ENCODE measurements at places on chromosomes 6 and 20.

DNA sequence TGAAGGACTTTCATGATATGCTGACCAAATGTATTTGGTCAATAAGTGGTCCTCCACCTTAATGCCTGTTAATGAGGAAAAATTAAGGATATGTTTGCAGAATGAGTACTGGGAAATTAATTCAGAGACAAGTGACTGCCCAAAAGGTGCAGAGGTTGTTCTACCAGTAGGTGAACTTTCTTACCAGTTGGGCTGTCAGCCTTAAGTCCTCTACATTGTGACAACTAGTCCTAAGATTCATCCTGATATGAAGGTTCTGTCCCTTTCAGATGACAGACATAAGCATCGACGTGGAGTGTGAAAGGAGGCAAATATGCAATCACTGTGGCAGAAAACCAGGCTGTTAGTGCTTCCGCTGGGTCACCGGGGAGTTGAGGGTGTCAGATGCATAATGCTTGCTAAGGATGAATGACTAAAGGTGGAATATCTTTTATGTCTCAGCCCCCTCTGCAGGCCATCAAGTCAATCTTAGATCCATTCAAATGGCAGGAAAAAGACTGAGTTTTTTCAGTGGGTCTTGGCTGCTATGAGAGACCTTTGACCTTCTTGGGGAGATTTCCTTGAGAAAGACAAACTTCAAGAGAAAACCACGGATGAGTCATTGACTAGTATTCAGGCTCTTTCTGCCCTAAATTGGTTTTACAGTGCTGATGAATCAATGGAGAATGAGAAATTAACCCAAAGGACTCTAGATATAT lies 226.0 kb downstream of the TPBG start:
- peak; percentile 86 for DNase-seq

DNA sequence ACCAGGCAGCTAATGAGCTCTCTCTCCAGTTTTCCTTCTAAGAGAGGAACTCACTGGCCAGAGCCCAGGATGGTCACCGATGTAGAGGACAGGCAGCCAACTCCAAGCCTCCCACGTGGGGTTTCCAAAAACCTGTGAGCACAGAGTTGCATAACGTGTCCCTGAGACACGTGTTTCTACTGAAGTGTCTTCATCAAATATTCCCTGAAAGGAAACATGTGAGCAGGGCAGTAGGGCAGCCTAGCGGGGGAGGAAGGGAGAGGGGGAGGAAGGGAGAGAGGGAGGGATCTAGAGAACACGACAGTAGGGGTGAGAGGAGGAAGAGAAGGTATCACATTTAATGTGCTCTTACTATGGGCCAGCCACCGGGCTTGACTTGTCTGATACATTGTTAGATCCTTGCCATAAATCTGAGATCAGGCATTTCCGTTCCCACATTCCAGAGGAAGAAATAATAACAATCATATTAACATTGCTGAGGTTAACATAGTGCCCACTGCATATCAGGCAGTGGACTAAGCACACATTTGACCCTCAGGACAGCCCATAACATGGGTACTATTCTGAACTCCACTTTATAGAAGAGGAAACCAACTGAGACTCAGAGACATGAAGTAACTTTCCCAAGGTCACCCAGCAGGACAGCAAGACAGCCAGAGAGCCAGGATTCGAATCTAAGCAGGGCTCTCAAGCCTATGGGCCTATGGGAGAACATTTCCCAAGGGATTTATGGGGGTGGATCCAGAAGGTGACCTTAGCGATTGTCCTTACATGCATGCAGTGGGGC lies 4.5 kb upstream of the SYS1 start:
- DNase-seq: peak; percentile 93

DNA sequence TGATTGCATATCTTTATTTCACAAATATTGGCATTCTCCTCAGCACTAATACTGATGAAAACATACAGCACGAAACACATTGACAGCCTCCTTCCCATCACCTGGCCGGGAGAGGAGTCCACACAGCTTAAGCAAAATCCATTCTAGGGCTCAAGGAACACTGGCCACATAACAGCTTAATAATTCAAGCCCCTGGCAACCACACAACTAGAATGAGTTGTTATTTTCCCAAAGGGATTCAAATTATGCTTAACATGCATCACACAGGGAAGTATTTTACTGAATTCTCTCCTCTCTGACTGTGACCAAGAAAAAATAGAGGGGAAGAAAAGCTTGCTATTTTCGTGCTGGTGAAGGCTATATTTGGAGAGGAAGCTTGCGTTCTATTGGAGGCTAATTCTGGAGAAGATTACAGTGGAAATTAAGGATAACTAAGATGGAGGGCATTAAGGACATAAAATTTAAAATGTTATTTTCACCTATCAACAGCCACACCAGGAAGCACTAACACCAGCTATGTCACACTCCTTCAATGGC lies 198.5 kb downstream of the ADGRG6 start:
- DNase-seq: no peak

DNA sequence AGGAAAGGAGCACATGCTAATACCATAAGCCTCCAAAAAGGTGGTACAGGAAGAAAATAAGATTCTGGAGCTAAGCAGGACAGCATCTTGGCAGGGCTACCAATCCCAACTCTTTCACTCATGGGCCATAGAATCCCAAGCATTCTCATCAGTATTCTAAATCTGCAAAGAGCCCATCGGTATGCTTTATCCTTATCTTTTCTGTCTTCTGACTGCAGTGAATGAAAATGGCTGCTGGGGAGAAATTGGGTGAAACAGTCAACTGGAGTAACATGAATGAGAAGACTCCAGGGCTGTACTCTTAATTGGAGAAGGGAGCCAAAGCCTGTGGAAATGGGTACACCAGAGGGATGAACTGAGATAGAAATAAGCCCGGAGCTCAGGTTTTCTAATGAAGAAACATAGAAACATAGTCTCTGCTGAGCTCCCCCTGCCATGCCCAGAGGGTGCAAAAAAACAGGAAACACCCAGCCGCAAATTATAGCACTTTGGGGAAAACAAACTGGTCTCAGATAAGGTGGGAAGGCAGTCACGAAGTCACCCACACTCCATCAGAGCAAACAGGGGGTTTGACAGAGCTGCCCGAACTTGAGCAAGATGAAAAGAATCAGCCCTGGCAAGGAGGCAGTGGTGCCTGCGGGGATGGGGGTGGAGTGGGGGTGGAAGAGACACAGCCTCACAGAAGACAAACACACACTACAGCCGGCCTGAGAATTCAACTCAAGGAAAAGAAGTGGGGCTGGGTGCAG lies 35.4 kb upstream of the E2F3 start:
- no peak for DNase-seq

DNA sequence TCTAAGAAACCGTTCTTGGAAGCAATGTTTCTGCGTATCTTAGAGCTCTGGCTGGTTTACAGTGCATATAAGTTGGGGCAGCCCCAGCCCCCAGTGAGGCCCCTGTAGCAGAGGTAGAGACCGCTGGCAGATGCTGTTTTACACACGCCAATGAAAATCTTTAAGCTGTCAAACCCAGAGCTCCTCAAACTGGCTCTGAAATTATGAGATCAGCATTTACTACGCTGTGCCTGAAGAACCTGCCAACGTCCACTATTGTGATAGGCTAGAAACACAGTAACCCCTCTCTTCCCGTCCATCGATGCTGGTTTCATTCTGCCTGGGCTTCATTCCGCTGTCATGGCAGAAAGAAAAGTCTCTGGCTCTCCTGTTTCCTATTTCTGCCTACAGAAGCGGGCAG lies 160.6 kb downstream of the SMOC2 start:
- DNase-seq: no peak

- no peak for DNase-seq
Observed at GRCh38 chr20:53706466-53707370, 113.1 kb upstream of the ZNF217 start.

GRCh38 chr20:50957276-50957675 lies 1.1 kb downstream of the DPM1 start:
- no peak for DNase-seq

GRCh38 chr6:111124406-111124805 lies 37.1 kb downstream of the SLC16A10 start:
- no peak for DNase-seq

- DNase-seq: no peak
Observed at GRCh38 chr20:61763740-61764400, 301.8 kb downstream of the TAF4 start.

GRCh38 chr6:166814390-166814789 lies 142.0 kb downstream of the RNASET2 start:
- no peak for DNase-seq

DNA sequence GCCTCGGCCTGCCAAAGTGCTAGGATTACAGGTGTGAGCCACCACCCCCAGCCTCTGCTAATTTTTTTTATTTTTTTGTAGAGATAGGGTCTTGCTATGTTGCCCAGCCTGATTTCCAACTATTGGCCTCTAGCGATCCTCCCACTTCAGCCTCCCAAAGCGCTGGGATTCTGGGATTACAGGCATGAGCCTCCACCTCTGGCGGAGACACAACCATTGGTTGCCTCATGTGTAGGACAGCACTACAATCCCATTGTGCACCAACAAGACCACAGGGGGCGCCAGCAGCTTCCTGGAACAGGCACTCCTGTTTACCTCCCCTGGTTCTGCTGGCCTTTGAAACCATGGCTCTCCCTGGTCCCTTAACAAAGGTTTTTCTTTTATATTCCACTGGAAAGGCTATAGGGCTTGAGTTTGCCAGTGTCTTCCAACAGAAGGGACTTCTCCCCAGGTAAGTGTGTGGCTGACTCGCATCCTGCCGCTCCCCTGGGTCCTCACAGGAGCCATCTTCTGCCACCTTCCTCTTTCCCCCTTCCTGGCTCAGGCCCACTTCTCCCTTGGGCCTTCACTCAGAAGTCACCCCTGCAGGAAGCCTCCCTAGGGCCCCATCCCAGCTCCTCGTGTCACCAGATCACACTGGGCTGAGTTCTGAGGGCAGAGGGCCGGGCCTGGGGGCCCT lies 39.2 kb upstream of the TLDC2 start:
- peak; percentile 24 for DNase-seq

- no peak for DNase-seq
Observed at GRCh38 chr20:11901127-11901526, 16.6 kb upstream of the BTBD3 start.

DNA sequence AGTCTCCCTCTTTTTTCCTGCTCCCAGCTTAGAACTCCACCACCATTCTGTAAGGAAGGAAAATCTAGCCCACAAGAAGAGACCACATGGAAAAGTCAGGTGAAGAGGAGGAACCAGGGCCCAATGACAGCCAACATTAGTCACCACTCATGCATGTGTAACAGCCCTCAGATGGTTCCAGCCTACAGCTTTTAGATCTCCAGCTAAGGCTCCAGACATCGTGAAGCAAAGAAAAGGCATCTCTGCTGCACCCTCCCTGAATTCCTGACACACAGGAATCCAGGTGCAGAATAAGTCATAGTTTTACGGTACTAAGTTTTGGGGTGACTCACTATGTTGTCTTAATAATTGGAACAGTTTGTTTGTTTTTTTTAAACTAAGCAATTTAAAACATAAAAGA lies 25.5 kb downstream of the DCDC2 start:
- DNase-seq: no peak

GRCh38 chr6:109282756-109283155 lies 99.5 kb downstream of the CD164 start:
- no peak for DNase-seq

GRCh38 chr6:142805042-142805441 lies 139.9 kb downstream of the HIVEP2 start:
- no peak for DNase-seq

DNA sequence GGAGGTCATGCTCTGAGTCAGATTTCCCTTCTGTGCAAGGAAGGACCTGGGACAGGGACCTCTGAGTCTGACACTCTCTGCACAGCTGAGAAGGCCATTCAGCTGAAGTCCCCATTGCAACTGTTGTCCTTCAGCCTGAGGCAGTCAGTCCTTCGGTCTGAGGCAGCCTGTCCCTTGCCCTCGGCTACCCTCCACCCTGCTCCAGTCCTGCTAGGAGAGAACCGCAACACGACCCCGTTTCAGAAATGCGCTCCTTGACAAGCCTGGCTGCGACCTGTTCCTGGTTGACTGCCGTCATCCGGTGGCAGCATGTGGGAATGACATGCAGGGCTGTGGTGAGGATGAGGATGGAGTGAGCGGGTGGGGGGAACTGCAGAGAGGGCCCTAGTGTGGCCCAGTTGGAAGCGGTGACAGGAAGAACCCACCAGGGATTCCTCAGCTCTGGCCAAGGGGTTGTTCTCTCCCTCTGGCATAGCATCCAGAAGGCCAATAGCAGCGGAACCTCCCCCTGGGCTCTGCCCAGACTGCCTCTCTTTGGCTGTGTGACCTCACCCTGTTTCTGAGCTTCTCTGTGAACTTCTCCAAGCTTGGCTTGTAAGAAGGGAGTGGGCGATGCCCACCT lies 40.3 kb upstream of the ANGPT4 start:
- peak; percentile 7 for DNase-seq

DNA sequence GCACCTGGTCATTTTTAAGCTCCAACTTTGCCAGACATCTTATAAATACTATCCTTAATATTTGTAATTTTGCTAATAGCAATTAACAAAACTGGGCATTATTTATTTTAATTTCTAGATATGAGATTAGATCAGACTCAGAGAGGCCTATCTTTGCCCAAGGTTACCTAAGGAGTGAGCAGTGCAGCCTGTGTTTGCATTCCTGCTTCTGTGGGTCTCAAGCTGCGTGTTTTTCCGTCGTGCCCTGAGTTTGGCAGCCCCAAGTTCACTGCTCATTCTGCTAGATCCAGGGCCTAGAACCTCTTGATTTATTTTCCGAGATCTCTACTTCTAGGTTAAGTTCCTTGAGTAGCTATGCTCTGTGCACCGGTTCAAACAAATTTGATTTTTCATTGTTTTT lies 11.0 kb upstream of the ADGRG6 start:
- DNase-seq: no peak

DNA sequence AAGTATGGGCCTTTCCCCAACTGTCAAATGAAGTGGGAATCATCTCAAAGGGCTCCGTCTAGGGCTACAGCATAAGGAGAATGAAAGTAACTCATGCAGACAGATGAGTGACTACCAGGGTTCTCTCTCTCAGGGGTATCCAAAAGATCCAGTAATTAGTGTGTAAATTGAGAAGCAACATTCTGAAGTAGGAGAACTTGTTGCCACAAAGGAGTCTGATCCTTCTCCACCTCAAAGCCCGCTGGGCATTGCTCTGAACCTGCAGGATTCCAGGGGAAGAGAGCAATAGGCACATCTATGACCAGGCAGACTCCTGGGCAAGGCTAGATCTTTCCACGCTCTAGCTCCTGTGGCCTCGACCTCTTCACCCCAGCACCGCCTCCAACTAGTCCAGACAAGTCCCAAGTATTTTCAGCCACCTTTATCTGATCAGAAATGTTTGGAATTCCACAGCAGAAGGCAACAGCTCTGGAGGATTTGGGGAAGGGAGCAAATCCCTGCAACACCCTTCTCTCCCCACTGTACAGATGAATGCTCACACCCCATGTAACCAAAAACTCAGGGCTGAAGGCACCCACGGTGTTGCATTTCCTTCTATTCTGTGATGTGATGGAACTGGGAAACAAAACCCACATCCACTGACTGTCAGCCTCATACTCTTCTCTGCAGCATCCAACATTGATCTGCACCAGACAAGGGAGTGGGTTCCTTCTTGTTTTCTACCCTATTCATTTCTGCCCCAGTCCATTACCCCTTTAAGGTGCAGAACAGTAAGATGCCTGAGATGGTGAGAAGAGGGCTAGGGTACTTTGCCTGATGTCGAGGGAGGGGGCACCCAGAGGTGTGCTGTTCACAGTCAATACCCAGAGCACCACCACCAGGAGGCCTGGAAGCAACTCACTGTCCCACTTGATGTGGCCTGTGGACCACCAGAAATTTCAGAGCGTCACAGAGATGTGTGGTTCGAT lies 41.0 kb downstream of the COX4I2 start:
- no peak for DNase-seq

Measured in NCI-H2029 treated with DMSO at 0.1 percent for 48 hours (cell line).